ENCODE measurements at places on chromosomes 11 and 22.
A peak's percentile ranks its signal among the peaks of the same experiment; 100 is the strongest.

DNA sequence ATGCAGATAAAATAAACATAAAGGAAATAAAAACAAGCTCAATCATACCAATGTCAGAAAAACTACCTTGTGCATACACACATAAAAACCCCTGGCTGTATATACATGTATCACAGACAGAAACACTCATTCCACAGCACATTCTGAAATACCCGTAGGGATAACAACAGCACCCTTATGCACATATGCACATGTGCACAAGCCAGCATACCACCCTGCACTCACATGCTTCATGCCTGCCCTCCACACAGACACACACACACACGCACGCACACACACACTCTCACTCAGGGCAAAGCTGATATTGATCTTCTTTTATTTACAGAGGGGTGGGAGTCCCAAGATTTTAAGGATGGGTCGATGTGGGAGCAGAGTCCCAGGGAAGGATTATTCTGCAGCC is 92.1 kb downstream of the CSNK2A3 start:
- DNase-seq = no peak

DNA sequence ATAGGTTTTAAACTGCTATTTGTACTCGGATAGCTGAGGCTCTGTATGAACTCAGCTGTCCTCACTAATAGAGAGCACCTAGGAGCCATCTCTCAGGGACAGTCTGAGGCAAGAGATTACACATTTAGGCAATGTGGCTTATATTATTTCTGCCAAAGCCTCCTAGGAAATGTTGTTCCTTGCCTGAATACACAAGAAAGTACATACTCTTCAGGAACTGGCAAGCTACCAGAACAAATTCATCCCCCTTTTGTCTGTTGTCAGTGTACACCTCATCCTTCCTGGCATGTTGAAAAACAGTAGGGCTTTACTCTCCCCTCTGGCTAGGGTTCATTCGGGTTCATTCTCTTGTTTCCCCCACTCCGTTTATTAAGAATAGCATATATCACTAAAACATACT is 615.9 kb upstream of the FAT3 start:
- DNase-seq = no peak

DNA sequence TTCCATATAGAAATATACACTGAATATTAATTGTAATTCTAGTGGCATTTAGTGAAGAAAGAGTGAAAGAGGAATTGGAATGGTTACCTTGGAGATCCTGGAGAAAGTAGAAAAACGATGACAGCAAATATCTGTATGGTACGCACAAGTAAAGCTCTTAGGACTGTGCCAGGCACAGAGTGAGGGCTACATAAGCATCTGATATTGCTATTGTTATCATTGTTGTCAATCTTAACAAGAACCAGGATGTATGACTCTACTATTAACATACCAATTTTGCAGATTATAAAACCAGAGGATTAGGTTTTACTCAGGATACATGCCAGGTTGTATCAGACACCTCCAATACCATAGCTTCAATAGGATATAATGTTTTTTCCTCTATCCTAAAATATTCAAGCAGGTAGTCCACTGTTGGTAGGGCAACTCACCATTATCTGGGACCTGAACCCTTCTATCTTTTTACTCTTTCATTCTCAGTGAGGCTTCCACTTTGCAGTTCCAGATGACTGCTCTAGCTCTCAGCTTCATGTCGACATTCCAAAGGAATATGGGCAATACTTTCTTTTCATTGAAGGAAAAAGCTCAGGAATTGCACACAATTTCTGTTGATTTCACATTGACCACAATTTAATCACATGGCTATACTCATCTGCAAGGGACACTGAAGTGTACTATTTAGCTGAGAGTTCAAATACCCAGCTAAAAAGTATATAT is 73.2 kb downstream of the RAB38 start:
- no peak for DNase-seq

DNA sequence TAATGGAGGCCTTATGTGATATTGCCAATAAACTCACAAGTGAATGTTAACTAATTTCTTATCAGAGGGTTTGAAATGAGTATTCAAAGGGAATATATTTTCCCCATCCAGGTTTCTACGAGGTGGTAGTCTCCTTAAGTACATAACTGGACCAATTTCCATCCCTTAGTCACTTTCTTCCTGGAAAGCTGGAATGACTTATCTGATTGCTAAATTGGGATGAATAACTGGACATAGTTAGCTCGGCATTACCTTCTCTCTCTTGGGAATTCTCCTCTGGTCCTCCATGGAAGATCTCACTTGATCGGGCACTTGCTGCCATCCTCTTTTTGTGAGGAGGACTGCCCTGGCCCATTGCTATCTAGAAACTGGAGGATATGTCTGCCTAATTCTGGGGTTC is 109.1 kb downstream of the TRPC6 start:
- DNase-seq = no peak

DNA sequence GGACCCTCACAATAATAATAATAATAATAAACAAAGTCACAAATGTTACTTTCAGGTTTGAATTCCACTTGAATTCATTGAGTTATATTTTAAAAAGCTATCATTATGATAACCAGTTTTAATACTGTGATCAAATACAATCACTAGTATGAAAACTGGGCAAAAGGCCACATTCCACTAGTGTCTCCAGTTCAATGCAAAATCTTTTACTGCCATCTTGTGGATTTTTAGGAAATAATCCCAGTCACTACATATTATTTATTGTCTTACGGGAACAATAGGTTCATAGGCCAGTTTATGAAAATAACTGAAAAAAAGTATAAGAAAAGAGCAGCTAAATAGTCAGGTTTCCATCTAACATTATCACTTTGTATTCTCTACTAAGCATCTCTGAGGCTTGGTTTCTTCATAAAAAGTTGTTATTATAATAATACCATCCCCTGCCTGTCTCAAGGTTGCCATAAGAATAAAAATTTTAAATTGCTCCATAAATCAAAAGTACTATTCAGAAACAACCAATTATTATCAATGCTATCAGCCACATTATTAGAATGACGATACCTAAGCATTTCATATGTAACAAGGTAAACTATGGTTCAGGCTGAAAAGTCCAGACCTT is 533.9 kb upstream of the CCDC90B start:
- DNase-seq = peak; percentile 67

- DNase-seq = no peak
Observed at GRCh38 chr11:7651140-7651551, 22.2 kb downstream of the CYB5R2 start.

DNA sequence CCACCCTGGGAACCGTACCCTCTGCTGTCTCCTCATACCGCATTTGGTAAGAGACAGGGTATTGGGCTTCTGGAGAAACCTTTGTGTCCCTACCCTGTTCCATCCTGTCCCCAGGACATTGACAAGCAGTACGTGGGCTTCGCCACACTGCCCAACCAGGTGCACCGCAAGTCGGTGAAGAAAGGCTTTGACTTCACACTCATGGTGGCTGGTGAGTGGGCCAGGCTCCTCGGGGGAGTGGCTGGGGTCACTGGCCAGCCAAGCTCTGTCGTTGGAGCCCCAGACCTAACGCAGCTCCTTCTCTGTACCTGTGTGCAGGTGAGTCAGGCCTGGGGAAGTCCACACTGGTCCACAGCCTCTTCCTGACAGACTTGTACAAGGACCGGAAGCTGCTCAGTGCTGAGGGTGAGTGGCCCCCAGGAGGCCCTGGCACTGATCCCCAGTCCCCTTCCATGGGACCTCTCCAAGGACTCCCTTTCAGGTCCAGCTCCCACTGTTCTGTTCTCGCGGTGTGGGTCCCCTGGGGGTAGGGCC is 3.8 kb upstream of the GP1BB start:
- no peak for DNase-seq

DNA sequence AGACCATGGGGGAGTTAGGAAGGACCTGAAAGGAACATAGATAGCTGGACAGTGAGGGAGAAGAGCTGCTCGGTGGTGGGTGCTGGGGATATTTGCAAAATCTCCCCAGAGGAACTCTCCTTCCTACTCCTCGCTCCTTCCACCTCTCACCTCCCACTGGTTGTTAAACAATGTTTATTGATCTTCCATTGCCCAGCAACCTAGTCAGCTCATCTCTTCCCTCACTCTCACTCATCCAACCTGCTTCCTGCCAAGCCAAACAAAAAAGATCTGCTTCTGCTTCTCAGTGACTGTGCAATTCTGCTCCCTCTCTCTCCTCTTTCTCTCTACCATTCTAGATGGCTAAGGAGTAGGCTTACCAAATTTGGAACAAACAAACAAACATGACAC is 115.0 kb downstream of the SLC1A2 start:
- peak; percentile 87 for DNase-seq

DNA sequence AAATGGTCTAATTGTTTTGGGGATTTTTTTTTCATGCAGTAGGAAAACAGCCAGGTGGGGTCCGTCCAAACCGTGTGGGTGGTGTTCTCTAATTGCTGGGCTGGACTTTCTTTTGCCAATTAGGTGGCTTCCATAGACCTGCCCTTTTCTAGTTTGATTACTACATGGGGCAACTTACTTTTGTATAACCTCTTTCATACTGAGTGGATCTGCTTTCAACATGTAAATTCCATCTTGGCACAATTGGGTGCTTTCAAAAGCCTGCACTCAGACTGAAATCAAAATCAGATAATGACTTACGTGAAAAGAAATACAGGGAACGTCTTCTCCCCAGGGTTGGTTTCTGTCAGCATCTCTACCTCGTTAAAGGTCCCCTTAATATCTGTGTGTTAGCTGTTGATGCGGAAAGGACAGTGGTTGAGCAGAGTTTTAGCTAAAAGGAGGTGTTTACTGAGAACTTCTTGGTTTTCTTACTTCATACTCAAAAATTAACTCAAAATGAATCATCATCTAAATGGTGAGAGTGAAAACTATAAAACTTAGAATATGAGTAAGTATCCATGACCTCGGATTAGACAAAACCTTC is 72.1 kb downstream of the BARX2 start:
- DNase-seq = no peak

GRCh38 chr11:105070306-105070705 is 25.2 kb upstream of the CARD16 start:
- no peak for DNase-seq

- DNase-seq = no peak
Observed at GRCh38 chr11:64605656-64606585, 14.9 kb downstream of the SLC22A12 start.

- no peak for DNase-seq
Observed at GRCh38 chr22:44352378-44353035, 39.8 kb upstream of the SHISAL1 start.

GRCh38 chr11:118290923-118291322 is 13.6 kb upstream of the CD3E start:
- DNase-seq = no peak

GRCh38 chr11:13449522-13449921 is 13.5 kb downstream of the BTBD10 start:
- no peak for DNase-seq

DNA sequence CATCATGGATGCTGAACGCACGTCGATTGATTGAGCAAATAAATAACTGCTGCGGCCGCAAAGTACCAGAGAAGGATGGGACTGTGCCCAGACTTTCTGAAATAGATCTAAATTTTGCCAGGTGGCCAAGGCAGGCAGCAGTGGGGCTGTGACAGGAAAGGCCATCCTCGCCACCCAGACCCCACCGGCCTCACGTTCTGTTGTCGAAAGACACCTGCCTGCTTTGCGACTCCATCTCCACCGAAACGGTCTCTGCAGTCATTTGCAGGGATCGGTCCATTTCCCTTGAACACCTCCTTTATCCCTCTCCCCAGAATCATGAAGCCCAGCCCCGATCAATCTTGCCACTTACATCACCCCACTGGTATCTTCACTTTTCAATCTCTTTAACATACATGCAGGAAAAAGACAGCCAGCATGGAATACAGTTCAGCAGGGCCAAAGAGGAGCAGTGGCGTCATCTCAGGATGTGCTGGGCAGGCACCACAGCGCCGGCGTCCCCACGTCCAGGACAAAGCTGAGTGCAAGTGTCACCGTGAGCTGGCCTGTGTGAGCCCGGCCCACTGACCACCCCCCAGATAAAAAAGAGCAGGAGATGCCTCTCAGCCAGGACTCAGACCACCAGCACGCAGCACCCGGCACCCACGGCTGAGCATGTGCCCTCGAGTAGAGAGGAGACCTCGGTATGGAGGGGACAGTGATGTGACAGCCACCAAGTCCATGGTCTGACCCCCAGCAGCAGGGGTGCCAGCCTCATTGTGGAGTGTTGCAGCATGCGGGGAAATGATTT is 610.3 kb downstream of the TBC1D22A start:
- DNase-seq = no peak

GRCh38 chr11:14309425-14310192 is 49.4 kb downstream of the RRAS2 start:
- peak; percentile 10 for DNase-seq

DNA sequence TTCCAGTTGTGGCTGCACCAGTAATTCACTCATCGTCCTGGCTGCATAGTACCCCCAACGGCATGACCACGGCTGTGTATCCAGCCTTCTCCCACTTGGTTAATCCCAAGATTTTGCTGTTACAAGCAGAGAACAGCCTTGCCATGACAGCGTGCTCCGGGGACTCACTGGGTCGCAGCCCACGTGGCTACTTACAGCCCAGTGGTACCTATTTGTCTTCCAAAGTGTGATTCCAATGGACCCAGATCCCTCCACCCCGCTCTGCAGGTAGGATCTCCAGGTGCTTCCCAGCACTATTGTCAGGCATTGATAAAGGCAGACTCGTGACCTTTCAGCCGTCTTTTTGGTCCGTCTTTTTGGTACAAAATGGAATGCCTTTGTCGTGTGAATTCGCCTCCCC is 119.0 kb upstream of the FGF3 start:
- DNase-seq = no peak

- no peak for DNase-seq
Observed at GRCh38 chr22:50551160-50551752, 5.6 kb downstream of the KLHDC7B start.

DNA sequence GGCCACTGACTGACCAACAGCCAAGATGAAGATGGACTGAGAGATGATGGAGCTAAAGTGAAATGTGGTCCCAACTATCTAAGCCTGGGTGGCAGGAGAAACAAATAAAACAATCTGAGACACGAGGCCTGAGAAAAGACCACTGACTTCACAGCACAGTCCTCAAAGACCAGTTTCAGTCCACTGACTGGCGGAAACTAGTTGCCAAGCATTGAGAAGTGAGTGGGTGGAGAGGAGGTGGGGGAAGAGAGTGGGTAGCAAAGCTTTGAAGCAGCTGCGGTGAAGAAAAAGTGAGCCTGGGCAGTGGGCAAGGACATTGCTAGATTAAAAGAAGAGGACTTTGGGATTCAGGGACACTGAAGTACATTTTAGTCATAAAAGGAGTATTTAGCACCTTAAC is 1.9 kb downstream of the MS4A1 start:
- no peak for DNase-seq

DNA sequence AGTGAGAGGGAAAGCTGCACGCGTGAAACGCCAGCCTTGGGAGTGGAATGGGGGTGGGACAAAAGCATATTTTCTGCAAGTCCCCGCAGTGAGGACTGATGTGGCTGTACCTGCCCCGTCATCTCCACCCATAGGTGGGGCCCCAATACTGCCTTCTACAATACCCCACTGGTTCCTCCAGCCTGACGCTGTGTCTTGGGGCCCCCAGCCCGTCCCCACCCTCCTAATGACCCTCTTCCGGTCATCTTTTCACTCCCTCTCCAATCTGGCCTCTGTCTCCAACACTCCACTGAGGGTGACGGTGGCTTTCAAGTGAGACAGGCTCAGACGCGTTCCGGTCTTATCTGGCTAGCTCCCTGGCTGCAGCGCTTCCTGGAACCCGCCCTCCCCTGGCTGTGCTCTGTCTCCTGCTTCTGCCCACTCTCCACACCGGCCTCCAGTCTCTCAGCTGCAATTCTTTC is 104.2 kb downstream of the MICAL3 start:
- DNase-seq = no peak

All from fibroblast of gingiva (primary cell).